ENCODE measurements at places on chromosomes 13 and 19.

- peak; percentile 18 for DNase-seq
These were observed 6.8 kb downstream of the KATNAL1 start for GRCh38 chr13:30300596-30300995.

GRCh38 chr19:7888826-7889217 is 512 bp downstream of the LRRC8E start:
- DNase-seq, result no peak

DNA sequence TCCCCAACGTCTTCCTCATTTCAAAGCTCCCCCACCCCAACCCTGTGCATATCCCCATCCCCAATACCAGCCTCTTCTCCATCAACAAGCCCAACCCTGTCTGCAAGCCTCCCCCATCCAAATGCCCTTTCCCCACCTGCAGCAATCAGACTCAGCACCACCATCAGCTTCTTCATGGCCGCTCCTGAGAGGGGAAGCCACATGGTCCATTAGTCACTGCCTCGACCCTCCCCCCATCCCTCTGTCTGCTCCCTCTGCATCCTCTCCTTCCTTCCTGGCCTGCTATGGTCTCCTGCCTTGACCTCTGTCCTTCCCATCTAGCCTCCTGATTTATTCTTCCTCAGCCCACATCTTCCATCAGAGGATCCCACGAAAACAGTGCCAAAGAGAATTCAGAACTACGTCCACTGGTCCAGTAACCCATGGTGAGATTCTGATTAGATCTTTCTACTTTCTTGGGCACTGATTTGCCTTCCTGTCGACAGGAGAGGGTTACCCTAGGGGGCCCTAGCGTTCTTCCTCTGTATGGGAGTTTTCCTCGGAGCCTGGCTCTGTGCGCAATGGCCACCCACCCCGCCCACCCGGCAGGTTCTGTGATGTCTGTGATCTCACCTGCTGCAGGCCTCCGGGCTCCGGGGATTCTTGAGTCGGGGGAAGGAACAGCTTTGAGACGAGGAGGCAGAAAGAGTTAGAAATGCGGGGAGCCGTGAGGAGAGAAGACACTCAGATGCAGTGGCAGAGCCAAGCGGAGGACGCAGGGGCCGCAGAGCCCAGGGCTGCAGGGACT is 1.3 kb downstream of the KLK6 start:
- DNase-seq, result no peak

DNA sequence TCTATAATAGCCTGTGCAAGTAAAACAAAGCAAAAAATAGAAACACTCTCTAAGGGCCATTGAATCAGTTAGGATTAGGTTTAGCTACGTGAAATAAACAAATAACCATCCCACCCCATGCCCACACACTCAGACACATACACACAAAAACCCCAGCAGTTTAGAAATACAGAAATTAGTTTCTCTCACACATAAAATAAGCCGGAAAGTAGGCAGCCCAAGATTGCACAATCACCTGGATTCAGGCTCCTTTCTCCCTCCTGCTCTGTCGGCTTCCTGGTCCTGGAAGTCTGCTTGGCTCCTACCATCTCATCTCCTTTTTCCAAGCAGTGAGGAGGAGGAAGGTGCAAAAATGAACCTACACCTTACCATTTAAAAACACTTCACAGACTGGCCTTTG is 22.6 kb upstream of the USP12 start:
- no peak for DNase-seq

- no peak for DNase-seq
These were observed 160.7 kb downstream of the LMO7 start for GRCh38 chr13:75796825-75797224.

GRCh38 chr19:55546011-55546410 is 668 bp upstream of the SBK3 start:
- DNase-seq, result no peak

- no peak for DNase-seq
These were observed 12.5 kb downstream of the UBXN6 start for GRCh38 chr19:4444765-4445741.

DNA sequence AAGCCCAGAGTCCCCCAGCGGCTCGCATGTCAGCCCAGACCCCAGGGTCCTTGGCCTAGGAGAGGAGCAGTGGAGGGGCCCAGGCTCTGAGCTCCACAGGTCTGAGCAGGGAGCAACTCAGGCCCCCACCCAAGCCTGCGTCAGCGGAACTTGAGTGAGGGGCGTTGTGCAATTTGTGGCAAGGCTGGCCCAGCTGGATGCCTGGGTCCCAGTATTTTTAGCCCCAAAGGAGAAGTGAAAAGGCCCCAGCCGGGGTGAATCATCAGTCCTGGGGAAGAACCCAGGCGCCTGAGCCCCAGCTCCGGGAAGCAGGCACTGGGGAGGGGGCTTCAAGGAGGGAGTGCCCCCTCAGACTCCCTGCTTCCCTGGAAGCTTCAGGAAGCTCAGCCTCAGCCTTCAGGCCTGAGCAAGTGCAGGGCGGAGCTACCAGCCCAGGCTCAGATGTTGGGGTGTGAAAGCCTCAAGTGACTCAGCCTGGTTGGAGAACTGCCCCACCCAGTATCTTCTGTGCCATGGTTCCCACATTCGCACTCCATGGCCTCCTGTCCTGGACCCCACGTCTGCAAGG is 7.2 kb downstream of the MED29 start:
- DNase-seq, result peak; percentile 62

DNA sequence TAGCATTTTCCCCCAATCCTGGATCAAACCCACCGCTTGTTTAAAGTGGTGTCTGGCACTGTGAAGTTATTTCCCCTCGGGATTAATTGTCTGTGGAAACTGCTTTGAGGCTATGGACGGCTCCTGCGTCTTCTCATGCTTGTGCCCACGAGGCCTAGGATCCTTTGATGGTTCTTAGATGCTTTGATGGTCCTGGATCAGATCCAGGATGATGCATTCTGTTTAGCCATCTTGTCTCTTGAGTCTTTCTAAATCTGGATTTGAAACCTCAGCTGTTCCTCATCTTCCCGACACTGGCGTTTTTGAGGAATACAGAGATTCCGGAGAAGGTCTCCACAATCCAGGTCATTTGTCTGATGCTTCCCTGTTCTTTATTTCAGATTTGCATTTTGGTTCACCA is 36.1 kb upstream of the USP29 start:
- no peak for DNase-seq

DNA sequence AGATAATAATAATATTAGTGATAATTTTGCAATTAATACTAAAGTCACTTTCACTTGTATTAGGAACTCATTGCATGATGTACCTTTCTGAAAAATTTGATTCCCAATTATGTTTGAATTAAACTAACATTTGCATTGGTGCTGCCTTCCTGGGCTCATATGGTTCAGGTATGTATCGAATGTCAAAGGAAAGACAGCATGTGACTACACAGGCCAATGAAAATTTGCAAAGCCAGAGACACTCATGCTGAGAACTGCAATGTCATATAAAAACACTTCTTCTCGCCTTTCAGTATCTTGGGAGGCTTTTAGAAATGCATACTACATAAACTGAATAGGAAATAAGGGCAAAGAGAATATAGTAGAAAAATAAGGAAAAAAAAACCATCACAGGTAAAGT is 44.3 kb downstream of the RAP2A start:
- no peak for DNase-seq

DNA sequence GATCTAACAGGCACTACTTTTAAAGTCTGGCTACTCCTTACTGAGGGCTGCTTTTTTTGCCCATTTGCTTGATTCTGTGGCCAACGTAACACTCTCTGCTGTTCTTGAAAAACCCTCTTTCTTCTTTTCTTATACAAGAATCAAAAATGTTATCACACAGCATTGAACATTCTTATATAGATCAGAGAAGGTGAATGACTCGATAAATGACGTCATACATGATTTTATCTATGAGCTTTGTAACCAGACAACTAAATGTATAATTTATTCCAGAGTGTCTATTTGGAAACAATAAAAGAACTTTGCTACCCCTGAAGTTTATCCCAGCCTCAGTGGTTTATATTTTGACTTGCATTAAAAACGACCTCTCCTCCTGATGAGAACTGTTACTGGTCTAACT is 12.4 kb downstream of the RFX2 start:
- no peak for DNase-seq

DNA sequence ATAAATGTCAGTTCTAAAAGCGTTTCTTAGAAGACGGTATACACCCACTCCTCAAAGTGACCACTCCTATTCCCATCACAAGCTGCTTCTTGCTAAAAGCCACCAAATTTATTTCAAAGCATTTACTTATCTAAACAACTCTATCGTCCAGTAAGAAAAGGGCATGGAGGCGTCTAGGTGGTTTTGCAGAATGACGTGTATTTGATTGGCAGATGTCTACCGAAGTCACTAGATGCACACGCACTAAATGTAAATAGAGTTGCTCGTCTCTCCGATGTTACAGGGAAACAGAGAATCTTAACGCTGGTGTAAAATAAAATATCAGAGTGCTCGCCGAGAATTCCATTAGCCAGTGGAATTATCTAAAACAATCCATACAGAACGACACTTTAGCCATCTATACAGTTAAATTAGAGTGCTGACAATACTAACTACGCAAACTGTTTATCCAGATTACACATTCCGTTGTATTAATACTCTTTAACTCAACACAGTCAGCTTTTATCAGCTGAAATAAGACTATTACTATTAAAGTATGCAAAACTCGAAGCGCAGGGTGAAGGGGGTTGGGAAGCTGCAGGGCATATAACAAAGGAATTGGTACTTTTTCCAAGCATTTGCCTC is 1.9 kb downstream of the KLF12 start:
- no peak for DNase-seq

DNA sequence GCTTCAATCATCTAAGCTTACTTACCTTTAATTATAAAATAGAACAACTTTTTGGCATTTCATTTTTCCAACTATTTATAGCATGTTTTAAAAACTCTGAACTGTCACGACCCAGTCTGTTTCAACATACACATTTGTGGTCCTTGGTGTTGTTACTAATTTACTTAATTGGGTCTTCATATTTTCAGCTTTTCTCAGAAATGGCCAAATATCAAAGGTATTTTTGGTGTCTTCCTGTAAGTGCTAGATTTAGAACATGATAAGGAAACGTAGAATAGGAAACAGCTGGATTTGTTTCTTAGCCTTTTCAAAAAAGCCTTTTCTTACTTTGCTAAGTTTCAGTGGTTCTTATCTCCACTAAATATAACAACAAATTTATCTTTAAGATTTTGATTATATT is 11.4 kb downstream of the LPAR6 start:
- DNase-seq, result no peak

GRCh38 chr19:11848594-11849469 is at the start of gene ZNF439:
Gene ZNF439, plus strand, starts transcription at chr19:11848726. Its CDS starts 142 bp downstream, at chr19:11848868.
- DNase-seq, result peak; percentile 77

GRCh38 chr13:34623331-34623730 is 318.7 kb upstream of the NBEA start:
- no peak for DNase-seq

- no peak for DNase-seq
These were observed 22.6 kb downstream of the KLF5 start for GRCh38 chr13:73081256-73081915.

DNA sequence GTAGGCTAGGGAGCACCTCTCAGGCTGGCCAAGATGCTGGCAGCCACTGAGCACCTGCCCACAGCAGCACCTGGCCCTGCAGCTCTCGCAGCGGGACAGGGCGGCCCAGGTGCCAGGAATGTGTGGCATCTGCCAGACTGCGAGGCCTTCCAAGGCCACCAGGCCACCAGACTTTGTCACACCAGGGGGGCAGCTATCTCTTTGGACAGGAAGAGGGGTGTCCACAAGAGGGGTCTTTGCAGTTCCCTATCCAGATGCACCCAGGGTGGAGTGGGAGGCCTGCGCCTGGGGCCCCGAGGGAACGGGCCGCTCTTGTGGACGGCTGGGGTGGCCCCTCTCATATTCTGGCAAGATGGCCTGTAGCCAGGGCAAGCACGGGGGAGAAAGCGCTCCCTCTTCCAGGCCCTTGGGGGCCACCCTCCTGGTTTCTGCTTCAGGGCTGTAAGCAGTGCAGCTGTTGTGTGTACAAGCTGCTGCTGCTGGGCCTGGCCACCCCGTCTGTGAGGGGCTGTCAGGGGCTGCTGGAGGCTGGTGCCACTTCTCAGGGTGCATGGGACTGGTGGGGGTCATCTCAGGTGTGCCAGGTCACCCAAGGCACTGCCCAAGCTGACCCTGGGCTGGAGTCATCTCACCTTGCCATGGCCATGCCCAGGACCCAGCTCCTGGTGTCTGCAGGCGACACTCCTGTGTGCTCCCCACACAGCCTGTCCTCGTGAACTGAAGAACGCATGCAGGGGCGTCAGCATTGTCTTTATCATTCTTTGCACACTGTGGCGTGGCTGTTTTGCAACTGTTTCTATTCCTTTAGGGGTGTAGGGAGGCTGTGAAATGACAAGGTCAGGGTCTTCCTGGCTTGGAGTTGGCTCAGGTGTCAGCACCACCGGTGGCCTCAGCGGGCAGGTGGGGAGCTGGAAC is 1.8 kb downstream of the TEX29 start:
- no peak for DNase-seq

GRCh38 chr13:52459668-52460067 is 4.4 kb downstream of the CKAP2 start:
- DNase-seq, result peak; percentile 59

GRCh38 chr13:107209824-107210722 is 642.1 kb upstream of the ARGLU1 start:
- DNase-seq, result no peak

- no peak for DNase-seq
These were observed 68.3 kb upstream of the MYO16 start for GRCh38 chr13:108561149-108561548.

DNA sequence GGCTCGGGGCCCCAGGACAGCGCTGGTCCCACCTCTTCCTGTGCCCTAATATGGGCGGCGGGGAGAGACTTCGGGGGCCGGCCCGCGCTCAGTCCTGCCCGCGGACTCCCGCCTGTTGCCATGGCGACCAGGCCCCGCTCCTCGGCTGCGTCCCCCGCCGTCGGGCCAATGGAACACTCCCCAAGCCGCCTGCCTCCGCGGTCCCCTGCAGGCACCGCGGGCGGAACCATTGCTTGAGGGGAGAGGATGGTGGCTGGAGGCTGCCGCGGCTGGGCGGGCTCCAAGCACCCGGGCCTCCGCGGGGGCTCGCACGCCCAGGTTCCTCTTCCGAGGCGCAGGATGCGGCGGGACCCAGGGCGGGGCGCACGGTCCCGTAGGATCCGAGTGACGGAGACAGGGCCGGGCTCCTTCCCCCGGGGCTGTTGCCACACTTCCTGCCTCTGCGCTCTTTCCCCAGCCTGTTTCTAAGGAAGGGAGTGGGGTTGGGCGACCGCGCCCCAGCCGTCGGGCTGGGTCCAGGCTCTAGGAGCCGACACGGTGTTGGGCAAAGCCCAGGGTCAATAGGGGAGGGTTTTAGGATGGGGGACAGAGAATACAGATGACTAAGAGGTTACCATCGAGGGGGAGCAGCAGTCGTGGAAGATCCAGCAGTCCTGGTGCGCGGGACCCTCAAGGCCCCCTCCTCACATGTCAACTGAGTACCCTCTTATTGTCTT is 1.2 kb upstream of the JUNB start:
- DNase-seq, result peak; percentile 98

GRCh38 chr13:99375738-99376080 is 68.5 kb upstream of the GPR183 start:
- no peak for DNase-seq
